ENCODE measurements at places on chromosomes 3 and 15.
A peak's percentile ranks its signal among the peaks of the same experiment; 100 is the strongest.

DNA sequence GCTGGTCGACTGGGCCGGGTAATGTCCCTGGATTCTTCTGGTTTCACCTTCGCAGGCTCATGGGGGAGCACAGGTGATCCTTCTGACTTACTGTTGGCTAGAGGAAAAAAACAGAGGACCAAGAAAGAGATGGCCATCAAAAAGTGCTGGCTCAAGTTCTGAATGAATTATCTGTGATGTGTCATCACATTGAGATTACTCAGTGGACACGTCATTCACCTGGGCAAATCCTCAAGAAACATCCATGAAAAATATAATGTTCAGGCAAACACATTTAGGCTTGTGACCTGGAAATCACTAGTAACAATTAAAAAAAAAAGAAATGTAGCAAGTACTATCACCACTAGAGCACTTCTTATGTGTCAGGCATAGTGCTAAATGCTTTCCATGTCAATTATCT, 81.5 kb upstream of the SLC2A2 start:
- DNase-seq = no peak

DNA sequence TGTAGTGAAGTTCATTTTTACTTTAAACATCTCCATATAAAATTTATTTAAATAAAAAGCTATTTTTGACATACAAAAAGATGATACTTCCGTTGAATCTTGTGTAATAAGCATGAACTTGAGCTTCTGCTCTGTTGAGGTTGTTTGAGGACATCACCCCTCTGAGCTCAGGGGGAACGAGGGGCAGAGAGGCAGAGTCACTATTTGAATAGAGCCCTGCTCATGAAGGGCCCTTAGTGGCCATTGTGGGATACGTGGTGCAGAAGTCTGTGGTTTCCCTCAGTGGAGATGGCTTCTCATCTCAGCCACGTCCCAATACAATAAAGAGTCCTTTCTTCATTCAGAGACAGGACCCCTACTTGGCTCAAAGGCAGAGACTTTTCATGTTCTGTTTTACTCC, 10.6 kb downstream of the CEMIP start:
- no peak for DNase-seq

GRCh38 chr3:161556533-161556932, 59.9 kb downstream of the OTOL1 start:
- no peak for DNase-seq

DNA sequence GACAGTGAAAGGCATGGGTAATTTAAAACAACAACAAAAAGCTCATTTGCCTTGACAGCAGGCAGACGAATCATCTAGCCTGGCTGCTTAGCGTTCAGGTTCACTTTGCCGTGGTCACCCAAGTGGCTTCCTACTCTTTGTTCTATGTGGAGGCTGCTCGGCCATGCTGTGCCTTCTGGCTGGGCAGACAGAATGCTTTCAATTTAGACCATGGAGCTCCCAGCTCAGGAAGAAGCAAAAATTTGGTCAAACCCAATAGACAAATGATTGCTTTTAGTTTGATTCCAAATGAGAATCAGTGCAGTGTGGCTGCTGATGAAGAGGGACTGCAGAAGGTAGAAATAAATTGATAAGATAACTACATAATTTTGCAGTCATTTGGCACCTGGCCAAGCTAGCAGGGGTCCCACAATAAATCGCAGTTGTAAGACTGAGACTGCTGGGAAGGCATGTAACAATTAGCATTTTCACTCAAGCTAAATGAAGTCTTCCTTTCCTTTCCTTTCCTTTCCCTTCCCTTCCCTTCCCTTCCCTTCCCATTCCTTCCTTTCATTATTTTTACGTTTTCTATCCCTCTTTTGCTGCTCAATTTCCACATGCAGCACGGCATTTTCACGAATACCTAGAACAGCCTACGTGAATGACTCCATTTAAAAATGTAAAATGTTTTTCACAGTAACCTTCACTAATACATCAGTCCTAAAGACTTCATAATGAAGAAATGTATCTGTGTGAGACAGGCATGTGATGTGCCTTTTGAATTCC, 360.4 kb upstream of the TGFBR2 start:
- DNase-seq = no peak

DNA sequence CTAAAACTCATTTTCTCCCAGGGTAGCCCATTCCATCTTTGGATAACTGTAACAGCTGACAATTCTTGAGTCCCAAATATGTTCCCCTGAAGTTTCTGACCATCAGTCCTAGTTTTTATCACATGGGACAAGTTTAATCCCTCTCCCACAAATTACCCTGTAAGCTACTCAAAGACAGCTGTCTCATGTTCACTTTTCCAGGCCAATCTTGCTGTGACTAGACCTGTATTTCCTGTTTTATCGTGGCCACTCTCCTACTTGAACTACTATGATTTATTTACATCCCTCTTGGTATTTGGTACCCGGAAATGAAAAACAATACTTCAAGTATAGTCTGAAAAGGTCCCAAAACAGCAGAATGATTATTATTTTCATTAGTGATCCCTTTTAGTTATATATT, 95.1 kb upstream of the MEX3B start:
- DNase-seq = no peak

DNA sequence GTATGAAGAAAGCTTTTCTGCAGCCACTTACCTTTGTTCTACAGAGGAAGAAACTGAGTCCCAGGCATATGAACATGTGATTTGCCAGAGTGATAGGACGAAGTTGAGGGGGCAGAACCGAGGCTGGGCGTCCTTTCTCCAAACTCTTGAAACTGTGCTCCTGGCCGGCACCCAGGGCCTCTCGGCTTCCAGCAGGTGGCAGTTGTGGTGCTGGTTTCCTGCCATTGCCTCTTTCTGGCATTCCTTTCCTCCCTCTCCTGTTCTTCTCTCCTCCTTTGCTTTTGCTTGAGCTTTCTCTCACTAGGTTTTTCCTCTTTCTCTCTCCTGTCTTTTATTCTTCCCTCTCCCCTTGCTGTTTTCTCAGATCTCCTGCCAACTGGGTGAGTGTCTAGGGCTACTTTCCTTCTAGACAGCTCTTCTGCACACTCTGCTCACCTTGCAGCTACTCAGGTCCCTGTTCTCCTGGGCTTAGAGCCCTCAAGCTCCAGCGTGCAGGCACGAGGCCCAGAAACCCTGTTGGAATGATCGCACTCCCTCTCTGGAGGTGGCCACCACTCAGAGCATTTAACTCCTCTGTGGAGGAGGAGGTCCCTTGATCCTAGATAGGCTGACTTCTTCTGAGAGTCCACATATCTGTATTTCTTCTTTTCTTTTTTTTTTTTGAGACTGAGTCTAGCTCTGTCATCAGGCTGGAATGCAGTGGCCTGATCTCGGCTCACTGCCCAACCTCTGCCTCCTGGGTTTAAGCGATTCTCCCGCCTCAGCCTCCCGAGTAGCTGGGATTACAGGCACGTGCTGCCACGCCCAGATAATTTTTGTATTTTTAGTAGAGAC, 26.2 kb downstream of the TRAK1 start:
- no peak for DNase-seq

DNA sequence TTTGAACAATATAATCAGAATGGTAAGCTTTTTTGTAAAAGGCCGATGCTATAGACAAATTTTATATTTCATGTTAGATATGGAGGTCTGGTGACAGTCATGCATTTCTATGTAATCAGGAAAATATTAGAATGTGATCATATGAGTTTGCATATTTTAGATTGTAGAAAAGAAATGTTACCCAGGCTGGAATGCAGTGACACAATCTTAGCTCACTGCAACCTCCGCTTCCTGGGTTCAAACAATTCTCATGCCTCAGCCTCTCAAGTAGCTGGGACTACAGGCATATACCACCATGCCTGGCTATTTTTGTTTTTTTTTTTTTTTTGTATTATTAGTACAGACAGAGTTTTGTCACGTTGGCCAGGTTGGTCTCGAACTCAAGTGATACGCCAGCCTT, 152.0 kb downstream of the LMLN start:
- no peak for DNase-seq

DNA sequence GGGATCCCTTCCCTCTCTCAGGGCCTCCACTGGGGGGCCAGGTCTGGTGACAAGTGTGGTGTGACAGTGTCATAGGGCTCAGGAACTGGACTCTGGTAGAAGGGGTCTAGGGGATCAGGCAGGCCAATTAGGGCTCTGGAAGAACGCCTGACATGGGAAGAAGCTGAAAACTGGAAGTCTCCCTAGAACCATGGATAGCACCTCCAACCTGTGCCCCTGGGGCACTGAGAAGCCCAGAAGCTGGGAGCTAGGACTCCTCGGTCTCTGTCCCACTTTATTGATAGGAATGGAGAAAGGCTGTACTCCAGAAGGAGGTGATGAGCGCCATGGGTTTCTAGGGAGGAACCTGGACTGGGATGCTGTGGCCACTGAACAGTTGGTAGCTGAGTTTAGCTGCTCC, 30.7 kb downstream of the INSYN1 start:
- no peak for DNase-seq

GRCh38 chr3:110793611-110794010, 278.0 kb upstream of the NECTIN3 start:
- no peak for DNase-seq

- no peak for DNase-seq
Measured at GRCh38 chr3:81929697-81930096, 168.3 kb upstream of the GBE1 start.

DNA sequence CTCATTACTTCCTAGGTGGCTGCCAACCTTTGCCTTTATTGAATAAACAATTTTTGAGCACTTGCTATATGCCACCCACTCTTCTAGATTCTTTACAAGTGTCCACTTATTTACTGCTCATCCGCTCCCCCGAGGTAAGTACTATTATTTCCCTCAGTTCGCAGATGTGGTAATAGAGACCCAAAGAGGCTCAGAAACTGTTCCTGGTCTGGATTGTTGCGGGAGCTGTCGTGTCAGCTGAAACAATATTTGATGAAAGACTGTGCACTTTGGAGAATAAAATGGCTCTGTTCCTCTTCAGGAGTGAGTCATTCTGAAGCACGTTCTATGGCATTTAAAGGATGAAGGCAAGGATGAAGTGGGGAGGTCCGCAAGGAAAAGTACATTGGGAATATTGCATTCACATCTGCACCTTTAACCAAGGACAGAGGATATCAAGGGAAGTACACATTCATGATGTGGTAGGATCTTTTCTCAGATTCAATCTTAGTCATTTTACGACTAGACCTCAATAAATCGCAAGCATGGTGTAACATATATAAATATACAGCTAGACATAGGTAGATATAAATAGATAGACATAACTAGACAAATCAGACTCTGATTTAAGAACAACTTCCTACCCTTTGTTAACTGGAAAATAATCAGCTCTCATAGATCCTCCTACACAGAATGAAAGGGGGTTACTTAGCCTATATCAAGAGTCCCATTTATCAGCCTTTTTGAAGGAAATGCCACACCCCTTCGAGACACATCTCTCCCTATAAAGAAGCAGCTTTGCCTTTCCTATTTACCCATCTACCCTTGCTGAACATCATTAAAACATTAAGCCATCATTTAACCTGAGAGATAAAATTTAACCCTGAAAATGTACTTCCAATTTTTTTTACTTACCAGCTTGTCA, 70.3 kb downstream of the RORA start:
- DNase-seq = no peak

- peak; percentile 10 for DNase-seq
Measured at GRCh38 chr3:143951351-143951971, 20.2 kb upstream of the DIPK2A start.

GRCh38 chr3:188054541-188054940, 99.4 kb upstream of the LPP start:
- no peak for DNase-seq

DNA sequence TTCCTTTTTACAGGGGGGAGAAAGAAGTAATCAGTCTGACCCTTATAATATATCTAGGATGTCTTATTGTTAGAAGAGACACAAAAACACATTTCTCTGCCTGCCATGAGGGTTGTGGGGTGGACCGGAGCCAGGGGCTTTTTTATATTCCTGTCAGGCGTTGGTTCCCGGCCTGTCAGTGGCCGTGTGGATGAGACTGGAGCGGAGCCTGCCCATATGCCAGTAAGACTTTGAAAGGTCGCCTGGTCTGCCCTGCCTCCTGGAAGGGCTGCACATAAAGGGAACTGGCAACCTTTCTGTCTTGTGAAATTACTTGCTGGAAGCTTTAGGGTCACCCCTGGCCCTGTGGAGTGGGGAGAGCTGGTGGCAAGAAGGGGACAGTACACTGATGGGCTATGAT, 34.7 kb downstream of the MAP3K13 start:
- no peak for DNase-seq

DNA sequence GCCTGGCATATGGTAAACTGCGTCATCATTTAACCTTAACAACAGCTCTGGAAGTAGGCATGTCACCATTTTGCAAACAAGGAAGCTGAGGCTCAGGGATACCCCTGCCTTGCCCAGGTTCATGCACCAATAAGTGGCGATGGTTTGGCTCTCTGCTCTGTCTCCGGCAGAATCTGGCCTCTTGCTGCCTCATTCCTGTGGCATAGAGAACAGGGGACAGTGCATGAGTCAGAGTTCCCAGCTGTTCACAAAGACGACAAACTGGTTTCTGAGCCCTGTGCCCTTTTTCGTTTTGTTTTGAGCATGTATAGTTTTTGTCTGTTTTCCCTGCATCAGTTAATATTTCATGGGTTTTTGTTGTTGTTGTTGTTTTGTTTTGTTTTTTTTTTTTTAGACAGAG, 236.8 kb downstream of the OPA1 start:
- DNase-seq = no peak

Data from T-helper 2 cell treated with Interferon-gamma antibody and Interleukin-4, amounts not matched to agents 5 μg/mL and 100 μg/mL, for 36 hours (primary cell).